ENCODE measurements at places on chromosomes 7 and 10. TPM values are rescaled to one million over a fixed set of nuclear protein-coding genes. Genes with fewer than 3 reads are reported as not detected.
A peak's percentile ranks its signal among the peaks of the same experiment; 100 is the strongest.

DNA sequence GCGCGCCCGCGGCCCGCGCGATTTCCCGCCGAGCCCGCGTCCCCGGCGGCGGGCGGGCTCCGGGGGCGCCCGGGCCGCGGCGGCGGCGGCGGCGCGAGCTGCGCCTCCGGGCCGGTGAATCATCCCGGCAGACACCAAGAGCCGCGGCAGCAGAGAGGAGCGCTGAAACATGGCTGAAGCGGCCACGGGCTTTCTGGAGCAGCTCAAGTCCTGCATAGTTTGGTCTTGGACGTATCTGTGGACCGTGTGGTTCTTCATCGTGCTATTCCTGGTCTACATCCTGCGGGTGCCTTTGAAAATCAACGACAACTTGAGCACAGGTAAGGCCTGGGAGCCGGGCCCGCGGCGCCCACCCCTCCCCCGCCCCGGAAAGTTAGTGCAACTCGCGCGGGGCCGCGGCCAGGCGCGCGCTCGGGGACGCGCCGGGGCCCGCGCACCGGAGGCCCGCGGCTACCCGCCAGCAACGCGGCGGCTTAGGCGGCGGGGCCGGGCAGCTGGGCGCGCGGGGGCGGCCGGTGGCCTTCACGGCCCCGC lies at the start of gene ST7:
Gene ST7 (plus strand): TSS at position 130 of the 534 bp plus-strand sequence. CDS start 40 bp downstream, at position 170.
- DNase-seq, result peak; percentile 64

DNA sequence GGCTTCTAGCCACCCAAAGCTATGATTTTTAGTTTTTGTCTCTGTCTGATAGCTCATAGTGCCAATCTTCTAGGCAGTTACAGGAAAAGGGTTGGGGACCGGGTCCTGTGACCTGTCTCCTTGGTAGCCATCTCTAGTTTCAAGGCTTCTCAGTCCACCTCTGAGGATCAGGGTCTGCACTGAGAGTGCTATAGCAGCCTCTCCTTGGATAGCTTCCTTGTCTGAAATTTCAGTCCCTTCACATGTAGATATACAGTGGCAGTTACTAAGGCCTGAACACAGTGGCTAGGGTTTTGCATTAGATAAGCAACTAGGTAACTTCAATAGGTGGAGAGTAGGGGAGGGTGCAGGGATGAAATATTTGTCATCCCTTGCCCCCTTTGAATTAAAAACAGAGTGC lies 321.3 kb downstream of the SEMA3D start:
- DNase-seq, result no peak

- DNase-seq, result no peak
Measured at GRCh38 chr7:28093623-28094232, 86.9 kb downstream of the JAZF1 start.

- DNase-seq, result peak; percentile 89
Measured at GRCh38 chr10:117496616-117497028, 45.9 kb upstream of the EMX2 start.

- DNase-seq, result no peak
Measured at GRCh38 chr10:29427667-29428066, 138.8 kb downstream of the LYZL1 start.

GRCh38 chr7:17078298-17078697 lies 196.5 kb upstream of the AGR3 start:
- DNase-seq, result no peak

GRCh38 chr7:87912121-87912520 lies 21.9 kb upstream of the ADAM22 start:
- DNase-seq, result no peak

LRRC17 gene
- 4.7 TPM for total RNA-seq
